ENCODE measurements at places on chromosomes 13 and 19.
A peak's percentile ranks its signal among the peaks of the same experiment; 100 is the strongest.

DNA sequence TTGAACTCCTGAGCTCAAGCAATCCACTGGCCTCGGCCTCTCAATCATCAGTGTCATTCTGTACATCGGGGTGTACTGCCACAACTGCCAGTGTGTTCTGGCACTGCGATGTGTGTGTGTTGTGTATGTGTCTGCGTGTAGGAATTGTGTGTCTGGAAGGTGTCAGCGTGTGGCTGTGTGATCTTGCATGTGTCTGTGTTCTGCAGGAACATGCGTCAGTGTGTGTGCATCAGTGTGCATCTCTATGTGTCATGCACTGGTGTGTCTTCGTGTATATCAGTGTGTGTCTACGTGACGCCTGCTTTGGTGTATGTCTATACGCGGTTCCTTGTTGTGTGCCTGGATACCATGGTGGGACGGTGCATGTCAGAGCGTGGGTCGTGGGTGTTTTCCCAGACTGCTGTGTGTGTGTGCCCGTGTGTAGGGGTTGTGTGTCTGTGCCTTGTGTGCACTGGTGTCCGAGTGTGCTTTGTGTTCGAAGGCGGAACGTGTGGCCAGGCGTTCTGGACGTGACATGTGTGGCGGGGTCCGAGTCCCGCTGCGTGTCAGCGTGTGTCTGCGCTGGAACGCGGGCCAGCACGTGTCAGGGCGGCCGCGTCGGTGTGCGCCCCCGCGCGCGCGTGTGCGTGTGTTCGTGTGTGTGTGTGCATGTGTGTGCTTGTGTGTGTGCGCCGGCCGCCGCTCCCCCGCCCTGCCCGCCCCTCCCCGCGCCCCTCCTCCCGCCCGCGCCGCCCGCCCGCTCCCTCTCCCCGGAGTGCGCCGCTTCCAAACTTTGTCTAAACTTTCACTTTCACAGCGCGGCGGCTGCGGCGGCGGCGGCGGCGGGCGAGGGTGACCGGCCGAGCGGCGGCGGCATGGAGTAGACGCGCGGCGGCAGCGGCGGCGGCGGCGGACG lies at the start of gene NFIX:
NFIX (plus strand) TSS at position 775 of the 895 bp plus-strand sequence. CDS start 363 bp downstream, outside the sequence.
- H3K4me1 ChIP-seq: peaks cover 8% of the 10 kb centered on the region
- no peaks in the 10 kb centered on the region for H3K36me3 ChIP-seq
- H3K4me3 ChIP-seq: peak within 1 kb of the TSS; percentile 17

DNA sequence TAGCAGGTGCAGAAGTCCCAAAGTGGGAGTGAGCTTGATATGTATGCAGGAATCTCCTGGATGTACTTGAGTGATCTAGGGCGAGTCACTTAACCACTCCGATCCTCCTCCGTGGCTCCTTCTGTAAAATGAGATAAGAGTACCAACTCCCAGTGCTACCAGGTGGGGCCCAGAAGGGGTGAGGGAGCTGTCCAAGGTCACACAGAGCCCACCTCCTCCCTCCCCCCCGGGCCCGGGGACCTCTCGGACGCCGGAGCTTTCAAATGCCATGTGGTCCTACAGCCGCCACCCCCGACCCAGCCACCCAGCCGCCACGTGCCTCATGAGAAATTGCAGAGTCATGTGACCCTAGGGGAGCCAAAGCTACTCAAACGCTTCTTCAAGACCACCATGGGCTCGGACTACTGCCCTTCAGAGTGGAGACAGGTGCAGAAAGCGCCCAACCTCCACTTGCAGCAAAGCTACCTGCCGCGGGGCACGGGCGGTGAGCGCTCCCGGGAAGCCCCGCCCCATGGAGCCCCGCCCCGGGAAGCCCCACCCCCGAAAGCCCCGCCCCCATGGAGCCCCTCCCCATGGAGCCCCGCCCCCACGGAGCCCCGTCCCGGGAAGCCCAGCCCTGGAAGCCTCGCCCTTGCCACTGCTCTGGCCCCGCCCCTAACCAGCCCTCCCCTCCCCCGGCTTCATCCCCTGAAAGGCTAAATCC lies 10.1 kb upstream of the ZNF358 start:
- no peak overlapping the region for H3K4me3 ChIP-seq
- no peaks in the 10 kb centered on the region for H3K27me3 ChIP-seq
- H3K4me1 ChIP-seq: peaks cover 17% of the 10 kb centered on the region
- no peaks in the 10 kb centered on the region for H3K36me3 ChIP-seq
- peak; percentile 63 for DNase-seq

GRCh38 chr19:1227304-1228054 lies 10.3 kb downstream of the CBARP start:
- no peak overlapping the region for H3K4me3 ChIP-seq
- peaks cover 54% of the 10 kb centered on the region for H3K36me3 ChIP-seq
- no peaks in the 10 kb centered on the region for H3K27me3 ChIP-seq
- H3K4me1 ChIP-seq: peaks cover 4% of the 10 kb centered on the region
- no peak for DNase-seq

DNA sequence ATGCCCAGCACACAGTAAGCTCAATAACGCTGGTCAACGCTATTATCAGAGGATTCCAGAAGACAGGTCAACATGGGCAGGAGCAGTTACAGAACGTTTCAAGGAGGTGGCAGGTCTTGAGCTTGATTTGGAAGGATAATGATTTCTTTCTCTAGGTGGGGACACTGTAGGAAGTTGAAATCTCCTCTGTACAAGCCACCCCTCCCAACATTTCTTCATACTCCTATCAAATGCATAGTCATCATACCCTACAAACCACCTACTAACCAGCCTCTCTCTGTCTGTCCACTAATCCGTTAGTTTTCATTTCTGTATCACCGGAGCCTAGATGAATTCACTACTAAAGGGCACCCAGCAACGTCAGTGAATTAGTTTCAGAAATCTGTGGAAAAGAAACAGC lies 1.3 kb downstream of the ATP7B start:
- H3K36me3 ChIP-seq: no peaks in the 10 kb centered on the region
- DNase-seq: no peak
- H3K4me3 ChIP-seq: no peak overlapping the region
- H3K4me1 ChIP-seq: peaks cover 16% of the 10 kb centered on the region
- H3K27ac ChIP-seq: no peak overlapping the region
